ENCODE measurements at places on chromosomes 2 and 18.

- DNase-seq: no peak
These were observed 17.0 kb downstream of the SLC9A2 start for GRCh38 chr2:102636283-102636907.

DNA sequence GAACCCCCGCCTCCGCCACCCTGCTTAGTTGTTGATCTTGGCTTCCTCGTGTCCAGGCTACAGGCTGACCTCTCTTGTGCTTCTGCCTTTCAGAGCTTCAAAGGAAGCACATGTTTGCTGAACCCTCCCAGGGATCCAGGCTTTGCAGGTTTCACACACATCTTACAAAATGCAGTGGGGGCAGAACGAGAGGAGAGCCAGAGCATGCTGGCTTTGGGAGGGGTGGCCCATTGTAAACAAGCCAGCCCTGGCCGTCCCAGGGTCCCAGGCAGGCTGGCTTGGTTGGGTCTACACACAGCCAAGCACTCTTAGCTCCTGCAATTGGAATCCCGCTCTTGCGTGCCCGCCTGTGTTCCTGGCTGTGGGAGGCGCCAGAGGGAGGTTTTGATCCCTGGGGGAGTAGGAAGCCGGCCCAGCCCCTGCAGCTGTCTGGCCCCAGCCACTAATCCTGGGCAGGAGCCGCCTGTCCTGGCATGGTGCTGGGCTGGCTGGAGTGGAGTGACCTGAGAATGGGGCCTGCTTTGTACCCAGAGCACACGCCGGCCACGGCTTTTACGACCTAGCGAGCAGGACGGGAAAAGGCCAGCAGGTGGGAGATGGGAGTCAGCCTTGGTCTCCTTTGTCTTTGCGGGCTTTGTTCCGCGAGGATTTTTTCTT, 53.9 kb downstream of the SH3BP4 start:
- peak; percentile 87 for DNase-seq

- DNase-seq: no peak
These were observed 136.8 kb downstream of the WDSUB1 start for GRCh38 chr2:159149747-159150146.

DNA sequence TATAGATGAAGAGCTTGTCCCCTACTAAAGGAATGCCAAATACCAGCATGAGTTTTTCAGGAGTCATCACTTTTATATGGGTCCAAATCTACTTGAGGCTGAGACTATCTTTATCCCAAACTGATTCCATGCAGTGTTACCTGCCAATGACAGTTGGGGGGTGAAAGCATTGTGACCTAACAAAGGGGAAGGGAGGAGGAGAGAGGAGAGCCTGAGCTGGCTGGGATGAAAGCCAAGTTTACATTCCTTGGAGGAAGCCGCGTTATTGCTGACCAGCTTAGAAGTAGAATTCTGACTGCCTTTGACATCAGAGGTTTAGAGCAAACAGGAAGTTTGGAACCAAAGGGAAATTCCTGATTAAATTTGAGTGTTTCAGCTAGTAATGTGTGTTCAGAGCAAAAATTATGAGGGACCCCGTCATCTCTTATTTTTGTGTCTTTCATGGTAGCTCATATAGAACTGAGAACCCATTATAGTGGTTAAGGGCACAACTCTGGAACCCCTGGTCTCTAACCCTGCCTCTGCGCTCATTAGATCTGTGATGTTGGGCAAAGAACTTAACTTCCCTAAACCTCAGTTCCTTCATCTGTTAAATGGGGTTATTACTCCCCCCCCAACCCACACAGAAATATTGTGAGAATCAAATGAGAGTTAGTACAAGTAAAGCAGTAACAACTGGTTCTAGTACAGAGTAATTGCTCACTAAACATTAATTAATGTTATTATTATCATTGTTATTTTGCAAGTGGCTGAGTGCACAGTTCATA, 199.3 kb upstream of the EPAS1 start:
- peak; percentile 91 for DNase-seq

DNA sequence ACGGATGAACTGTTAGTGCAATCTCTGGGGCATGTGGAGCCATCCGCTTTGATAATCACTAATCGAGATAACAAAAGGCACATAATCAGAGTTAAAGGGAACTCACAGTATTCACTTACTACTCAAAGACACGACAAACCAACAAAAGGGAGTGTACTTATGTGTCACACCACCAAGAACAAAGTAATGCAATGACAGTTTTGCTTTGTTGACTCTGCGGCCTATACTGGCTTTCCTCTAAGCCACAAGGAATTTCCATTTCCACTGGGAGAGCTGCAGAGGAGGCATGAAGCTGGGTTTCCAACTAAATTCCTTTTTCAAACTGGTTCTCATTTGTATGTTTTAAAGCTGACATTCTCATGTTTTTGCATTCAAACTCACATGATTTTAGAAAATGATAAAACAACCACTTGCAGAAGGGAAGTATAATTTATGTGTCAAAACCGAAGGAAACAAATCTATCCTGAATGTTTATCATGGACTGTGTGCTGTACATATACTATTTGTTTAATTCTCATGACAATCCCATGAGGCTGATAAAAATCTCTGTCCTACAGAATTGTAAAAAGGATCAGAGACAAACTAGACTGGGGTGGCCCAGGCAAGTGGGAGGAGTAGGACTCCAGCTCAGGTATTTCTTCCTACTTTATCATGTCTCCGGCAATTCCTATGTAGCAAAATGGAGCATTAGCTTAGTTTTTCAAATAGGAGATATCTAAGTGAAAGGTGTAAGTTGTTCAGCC, 149.6 kb upstream of the SMAD7 start:
- peak; percentile 31 for DNase-seq

DNA sequence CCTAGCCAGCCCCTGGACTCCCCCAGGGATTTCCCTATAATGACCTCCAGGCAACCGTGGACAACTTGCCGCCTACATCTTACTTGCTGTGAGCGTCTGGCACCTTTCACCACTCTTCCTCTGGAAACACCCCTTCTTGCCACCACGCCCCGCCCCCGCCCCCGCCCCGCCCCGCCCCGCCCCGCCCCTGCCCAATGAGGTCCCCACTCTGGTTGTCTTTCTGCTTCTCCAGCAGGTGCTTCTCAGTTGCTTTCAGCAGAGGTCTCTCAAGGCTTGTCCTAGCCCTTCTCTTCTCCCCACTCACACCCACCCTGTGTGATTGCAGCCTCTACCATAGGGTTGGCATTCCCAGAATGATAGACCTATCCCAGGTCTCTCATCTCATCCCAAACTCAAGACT, 214.5 kb downstream of the EN1 start:
- DNase-seq: no peak

- DNase-seq: no peak
These were observed 22.2 kb downstream of the BUB1 start for GRCh38 chr2:110655701-110656100.

GRCh38 chr2:143564419-143564818, 435.2 kb downstream of the ARHGAP15 start:
- DNase-seq: no peak

DNA sequence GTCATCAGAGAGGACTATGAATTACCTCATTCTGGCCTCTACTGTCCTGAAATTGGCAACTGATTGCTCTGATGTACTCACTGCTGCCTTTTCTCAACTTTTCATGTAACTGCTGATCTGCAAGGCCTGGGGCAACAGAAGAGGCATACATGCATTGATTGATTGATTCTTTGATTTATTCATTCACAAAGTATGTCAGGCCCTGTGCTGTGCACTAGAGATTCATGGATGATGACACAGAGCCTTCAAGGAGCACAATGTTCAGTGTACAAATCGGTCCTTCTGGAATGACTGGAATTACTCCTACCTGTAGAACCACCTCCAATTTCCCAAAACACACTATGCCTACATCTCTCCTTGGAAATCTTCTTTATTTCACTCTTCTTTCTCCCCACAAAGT, 111.3 kb downstream of the LRATD1 start:
- DNase-seq: no peak

DNA sequence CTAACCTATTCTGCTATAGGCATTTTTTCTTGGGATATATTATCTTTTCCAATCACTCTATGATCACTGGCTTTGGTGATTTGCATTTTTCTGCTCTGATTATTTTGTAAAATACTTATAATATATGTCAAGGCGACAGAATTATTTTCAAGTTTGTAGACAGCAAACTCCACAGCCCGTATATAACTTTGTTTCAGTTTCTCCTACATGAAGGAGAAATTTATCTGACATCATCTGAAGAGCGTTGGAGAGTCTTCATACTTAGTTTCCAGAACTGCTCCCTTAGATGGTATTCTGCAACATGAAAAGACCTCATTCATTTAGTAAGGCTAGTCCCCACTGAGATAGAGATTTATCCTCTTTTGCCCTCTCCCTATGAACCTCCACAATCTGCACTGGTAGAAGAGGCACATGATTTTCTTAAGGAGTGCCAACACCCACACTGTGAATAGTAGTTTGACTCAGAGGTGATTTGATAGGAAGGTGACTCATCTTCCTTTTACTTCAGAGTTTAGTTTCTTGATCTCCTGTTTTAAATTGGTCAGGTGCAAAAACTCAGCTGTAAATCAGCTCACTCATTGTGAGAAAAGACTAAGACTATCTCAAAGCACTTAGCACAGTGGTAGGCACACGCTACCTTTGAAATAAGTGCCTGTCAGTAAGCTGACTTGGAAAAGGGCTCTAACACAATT, 1848.6 kb upstream of the CELF4 start:
- DNase-seq: no peak

GRCh38 chr2:146734042-146734820, 1110.6 kb upstream of the ACVR2A start:
- peak; percentile 88 for DNase-seq

GRCh38 chr18:55018602-55019001, 59.3 kb upstream of the CCDC68 start:
- no peak for DNase-seq

DNA sequence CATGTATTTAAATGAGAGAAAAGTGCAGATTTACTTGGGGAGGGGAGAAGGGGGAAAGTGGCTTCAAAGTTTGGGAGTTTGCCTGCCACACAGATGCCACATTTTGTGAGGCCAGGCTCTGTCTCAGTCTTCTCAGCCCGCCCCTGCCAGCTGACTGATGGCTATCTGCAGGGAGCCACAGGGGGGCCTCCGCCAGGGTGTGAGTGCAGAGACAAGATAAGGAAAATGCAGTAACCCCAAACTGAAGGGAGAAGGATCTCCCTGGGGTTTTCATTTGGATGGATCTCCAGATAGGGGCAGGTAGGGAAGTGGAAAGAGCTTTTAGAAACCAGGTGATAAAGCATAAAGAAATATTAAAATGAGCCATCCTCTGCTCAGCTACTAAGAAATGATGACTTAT, 128.8 kb downstream of the ZNF521 start:
- peak; percentile 38 for DNase-seq

DNA sequence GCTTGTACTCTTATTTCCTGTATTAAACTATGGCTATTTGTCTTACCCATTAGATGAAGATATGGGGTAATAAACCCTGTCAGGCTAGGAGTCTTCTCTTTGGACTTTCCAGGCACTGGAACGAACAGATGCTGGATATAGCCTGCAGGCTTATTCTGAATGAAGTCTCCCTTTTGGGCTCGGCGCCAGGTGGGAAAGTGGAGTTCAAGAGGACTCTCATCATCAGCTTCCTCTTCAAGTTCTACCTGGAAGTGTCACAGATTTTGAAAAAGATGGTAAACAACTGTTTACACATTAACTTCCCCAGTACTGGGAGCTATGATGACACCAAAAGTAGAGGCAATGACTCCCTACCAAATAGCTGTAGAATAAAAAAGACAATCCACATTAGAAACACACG, 27.9 kb downstream of the AOX1 start:
- DNase-seq: no peak

- DNase-seq: no peak
These were observed 120.8 kb downstream of the NFATC1 start for GRCh38 chr18:79516441-79516931.

DNA sequence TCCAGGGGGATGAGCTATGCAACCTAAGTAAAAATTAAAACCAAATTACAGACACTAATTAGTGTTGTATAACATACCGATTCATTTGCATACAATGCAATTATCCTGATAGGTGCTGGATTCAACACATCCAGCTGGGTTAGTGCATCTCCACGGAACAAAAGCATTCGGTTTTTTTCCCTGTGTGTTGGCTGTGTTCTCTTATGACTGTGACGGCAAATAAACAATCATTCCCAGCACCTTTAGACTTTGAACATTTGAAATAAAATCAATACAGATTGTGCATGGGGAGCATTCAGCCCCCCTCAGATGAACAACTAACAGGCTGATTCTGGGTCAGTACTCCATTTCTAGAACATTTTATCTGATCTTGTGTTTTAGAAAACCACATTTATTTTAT, 22.7 kb downstream of the FAM124B start:
- no peak for DNase-seq

GRCh38 chr2:193103064-193103463, 908.3 kb upstream of the TMEFF2 start:
- DNase-seq: no peak

DNA sequence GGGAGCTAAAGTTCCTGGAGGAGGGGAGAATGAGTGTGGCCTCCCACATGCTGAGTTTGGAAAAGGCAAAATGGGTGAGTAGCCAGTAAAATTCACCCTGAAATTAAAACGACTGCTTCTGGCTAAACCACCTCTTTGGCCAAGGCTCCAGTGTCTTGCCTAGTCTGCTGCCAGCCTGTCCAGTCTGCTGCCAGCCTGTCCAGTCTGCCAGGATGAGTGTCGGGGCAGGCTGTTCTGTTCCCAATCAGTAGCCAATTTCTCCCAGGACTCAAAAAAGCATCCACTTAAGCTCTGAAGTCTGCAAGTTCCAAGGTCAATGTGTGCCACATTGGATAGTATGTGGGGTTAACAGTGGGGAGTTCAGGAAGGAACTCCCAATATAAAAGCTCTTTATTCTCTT, 134.6 kb upstream of the KLHL29 start:
- no peak for DNase-seq

GRCh38 chr2:236946871-236947270, 138.8 kb upstream of the COPS8 start:
- no peak for DNase-seq

DNA sequence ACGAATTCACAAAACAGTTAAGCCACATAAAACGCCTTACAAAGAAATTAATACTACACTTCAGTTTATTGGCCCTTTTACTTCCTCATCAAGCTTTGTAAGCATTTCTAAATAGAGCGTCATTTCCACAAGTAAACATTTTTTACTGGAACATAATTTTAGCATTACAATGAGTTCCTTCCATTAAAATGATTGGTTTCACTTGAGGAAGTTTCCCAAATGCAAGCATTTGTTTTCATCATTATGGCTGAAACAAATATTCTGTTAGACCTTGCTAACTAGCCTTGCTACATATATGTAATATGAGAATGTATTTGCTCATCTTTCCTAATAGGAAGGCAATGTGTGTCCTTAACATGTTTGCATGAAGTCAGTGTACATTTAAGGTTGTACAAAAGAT, 579.1 kb downstream of the IRS1 start:
- no peak for DNase-seq

Data from eye (tissue), 1 donor.